ENCODE measurements at places on chromosomes 12 and 14.

DNA sequence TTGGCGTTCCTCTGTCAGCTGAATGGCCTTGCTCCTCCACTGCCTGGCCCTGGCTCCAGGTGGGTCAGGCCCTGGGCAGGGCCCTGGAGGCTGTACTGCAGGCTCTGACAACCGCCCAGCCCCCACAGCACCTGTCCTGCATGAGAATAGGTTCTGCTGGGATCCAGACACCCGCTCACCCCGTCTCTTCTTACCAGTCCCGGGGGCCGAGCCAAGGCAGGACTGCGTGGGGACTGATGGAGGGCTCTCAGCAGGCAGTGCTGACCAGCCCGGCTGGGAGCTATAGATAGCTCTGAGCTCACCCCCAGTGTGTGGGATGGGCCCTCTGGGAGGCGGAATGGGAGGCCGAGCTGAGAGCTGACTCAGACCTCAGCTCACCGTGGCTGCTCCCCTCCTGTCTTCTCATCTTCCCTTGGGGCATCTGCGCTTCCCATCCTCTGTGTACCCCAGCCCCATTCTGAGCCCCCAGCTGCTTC lies 39.6 kb downstream of the TEAD4 start:
- no peak overlapping the region for H3K4me3 ChIP-seq
- H3K27ac ChIP-seq: no peak overlapping the region
- peaks cover 14% of the 10 kb centered on the region for H3K36me3 ChIP-seq
- H3K4me1 ChIP-seq: peaks cover 15% of the 10 kb centered on the region
- no peak for DNase-seq

- no peak for DNase-seq
- no peaks in the 10 kb centered on the region for H3K27me3 ChIP-seq
- H3K4me3 ChIP-seq: no peak overlapping the region
- no peaks in the 10 kb centered on the region for H3K4me1 ChIP-seq
Observed at GRCh38 chr14:20350282-20350681, 6.8 kb downstream of the PARP2 start.

DNA sequence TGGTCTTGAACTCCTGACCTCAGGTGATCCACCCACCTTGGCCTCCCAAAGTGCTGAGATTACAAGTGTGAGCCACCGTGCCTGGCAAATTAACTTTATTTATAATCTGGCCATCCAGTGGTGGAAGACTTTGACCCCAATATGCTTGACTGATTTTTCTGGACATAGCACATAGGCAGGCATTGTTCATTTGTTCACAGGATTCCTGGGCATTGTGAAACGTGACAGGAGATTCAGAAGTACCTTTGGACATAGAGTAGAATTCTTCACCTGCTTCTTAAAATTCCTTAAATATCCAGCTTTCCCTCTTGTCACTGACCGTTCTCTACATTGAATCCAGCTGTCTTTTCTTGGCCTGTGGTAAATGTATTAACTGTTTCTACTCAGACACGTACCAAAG lies 103.1 kb downstream of the SCN8A start:
- no peaks in the 10 kb centered on the region for H3K4me1 ChIP-seq
- no peak overlapping the region for H3K4me3 ChIP-seq
- no peaks in the 10 kb centered on the region for H3K27me3 ChIP-seq
- no peak overlapping the region for H3K27ac ChIP-seq
- DNase-seq: no peak

- H3K36me3 ChIP-seq: no peaks in the 10 kb centered on the region
- no peak for DNase-seq
- H3K4me3 ChIP-seq: no peak overlapping the region
- H3K27me3 ChIP-seq: no peaks in the 10 kb centered on the region
Observed at GRCh38 chr14:29865299-29865698, 62.3 kb downstream of the PRKD1 start.

DNA sequence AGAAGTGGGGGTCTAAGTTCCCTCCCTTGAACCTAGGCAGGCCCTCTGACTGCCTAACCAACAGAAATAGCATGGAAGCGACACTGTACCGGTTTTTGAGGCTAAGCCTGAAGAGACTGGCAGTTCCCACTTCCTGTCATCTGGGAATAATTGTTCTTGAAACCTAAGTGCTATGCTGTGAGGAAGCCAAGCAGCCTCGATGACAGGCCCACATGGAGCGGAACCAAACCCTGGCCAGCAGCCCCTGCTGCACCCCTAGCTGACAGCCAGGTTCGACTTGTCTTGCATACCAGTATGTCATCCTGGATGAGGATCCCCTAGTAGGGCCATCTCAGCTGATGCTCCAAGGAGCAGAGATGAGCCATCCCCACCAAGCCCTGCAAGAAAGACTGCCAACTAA lies 6.4 kb upstream of the GPR68 start:
- DNase-seq: no peak
- no peaks in the 10 kb centered on the region for H3K27me3 ChIP-seq
- H3K4me1 ChIP-seq: peaks cover 5% of the 10 kb centered on the region
- H3K36me3 ChIP-seq: no peaks in the 10 kb centered on the region
- H3K27ac ChIP-seq: no peak overlapping the region

- no peaks in the 10 kb centered on the region for H3K27me3 ChIP-seq
- H3K27ac ChIP-seq: no peak overlapping the region
- DNase-seq: no peak
Observed at GRCh38 chr12:128456922-128457321, 190.0 kb downstream of the TMEM132C start.

DNA sequence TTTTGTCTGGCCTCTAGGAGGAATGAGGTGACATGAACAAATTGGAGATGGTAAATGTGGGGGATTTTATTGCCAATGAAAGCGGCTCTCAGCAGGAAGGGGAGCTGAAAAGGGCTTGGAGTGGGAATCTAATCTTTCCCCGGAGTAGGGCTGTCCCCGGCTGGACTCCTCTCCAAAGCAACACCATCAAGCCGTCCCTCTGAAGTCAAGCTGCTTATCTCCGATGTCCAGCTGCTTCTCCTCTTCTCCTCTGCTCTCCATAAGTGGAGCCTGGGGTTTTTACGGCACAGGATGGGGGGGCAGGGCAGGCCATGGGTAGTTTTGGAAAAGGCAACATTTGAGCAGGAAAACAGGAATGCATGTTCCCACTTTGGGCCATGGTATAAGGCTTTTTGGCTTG lies 113.5 kb downstream of the TMEM132D start:
- no peak for DNase-seq
- no peaks in the 10 kb centered on the region for H3K36me3 ChIP-seq
- no peaks in the 10 kb centered on the region for H3K4me1 ChIP-seq
- no peaks in the 10 kb centered on the region for H3K27me3 ChIP-seq

GRCh38 chr12:32418903-32419519 lies 19.7 kb downstream of the FGD4 start:
- DNase-seq: no peak
- H3K27me3 ChIP-seq: no peaks in the 10 kb centered on the region
- peaks cover 10% of the 10 kb centered on the region for H3K4me1 ChIP-seq
- no peak overlapping the region for H3K27ac ChIP-seq

DNA sequence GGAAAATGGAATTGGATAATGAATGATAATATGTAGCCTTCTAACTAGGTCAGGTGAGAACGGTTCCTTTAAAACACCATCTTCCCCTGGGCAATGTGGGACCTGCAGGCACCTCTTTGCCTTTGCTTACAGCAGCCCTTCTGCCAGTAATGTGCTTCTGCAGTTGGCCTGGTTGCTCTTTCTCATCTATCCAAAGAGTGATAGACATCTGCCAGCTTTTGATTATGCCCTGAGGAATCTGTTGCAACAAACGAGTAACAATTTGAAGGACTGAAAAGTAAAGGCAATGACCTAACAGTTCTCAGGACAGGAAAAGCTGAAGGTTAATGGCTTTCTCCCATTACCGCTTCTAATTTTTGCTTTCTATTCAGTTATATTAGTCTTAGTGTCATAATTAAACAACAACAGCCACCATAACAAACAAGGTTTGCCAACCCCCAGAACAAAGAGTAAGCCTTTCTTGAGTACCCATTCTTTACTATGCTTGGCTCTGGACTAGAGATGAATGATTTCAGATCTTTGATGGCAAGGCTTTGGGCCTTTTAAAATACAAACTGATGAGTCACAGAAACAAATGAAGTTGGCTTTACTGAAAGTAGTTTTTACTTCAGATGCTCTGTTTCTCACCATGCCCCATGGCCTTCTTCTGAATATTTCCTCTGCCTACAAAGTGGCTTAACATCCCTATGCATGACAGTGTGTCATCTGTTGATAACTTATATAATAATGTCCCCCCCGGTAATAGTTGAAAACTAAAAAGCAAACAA lies 76.1 kb upstream of the KRR1 start:
- H3K36me3 ChIP-seq: no peaks in the 10 kb centered on the region
- no peak overlapping the region for H3K27ac ChIP-seq
- no peak overlapping the region for H3K4me3 ChIP-seq
- no peaks in the 10 kb centered on the region for H3K27me3 ChIP-seq

DNA sequence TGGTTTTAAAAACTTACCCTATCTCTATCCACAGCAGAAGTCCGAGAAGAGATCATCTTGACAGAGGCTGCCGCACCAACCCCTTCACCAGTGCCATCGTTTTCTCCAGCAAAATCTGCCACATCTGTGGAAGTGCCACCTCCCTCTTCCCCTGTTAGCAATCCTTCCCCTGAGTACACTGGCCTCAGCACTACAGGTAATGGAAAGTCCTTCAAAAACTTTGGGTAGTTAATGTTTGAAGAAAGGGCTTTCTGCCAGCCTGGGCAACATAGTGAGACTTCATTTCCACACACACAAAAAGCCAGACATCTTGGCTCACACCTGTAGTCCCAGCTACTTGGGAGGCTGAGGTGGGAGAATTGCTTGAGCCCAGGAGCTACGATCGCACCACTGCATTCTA lies 41.6 kb upstream of the RIC8B start:
- no peaks in the 10 kb centered on the region for H3K36me3 ChIP-seq
- no peaks in the 10 kb centered on the region for H3K4me1 ChIP-seq
- DNase-seq: no peak
- no peaks in the 10 kb centered on the region for H3K27me3 ChIP-seq
